ENCODE measurements at places on chromosomes 3 and 15.

- DNase-seq: no peak
Observed at GRCh38 chr3:15903759-15904720, 106.3 kb upstream of the ANKRD28 start.

DNA sequence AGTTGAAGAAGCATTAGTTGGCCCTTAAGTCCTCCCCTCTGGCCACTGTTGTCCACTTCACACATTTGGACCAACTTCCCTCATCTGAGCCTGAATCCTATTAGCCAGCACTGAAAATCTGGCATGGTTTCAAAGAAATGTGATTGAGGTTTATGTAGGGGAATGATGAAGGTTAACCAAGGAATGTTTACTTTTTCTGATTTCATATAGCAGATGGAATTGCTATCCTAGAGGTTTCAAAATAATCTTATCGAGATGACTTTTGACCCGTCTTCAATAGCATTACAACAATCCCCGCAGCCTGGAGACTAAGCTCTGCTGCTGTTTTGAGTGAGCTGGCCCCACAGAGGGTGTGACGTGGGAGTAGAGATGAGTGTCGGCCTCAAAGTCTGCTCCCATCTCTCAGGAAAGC is 200.8 kb upstream of the IL12A start:
- DNase-seq: no peak

GRCh38 chr15:86061581-86061980 is 18.1 kb upstream of the AGBL1 start:
- no peak for DNase-seq

DNA sequence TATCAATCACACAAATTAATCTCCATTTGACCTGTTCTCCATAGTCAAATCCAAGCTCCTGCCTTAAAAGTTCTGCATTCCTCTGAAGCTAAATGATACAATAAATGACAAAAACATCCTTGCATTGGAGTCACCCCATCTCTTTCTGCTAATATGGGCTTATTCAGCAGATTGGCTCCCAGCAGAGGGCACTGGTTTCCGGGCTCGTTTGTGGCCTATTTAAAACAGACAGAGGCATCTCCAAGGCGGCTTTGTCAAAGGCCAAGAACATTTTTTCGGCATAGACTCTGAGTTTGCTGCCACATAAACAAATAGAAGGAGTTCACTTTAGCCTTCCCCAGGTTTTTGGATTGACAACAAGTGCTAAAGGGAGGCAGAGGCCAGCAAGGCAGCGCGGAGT is 204.4 kb upstream of the RASGRP1 start:
- DNase-seq: no peak

GRCh38 chr3:32544894-32545293 is 25.8 kb downstream of the DYNC1LI1 start:
- no peak for DNase-seq

DNA sequence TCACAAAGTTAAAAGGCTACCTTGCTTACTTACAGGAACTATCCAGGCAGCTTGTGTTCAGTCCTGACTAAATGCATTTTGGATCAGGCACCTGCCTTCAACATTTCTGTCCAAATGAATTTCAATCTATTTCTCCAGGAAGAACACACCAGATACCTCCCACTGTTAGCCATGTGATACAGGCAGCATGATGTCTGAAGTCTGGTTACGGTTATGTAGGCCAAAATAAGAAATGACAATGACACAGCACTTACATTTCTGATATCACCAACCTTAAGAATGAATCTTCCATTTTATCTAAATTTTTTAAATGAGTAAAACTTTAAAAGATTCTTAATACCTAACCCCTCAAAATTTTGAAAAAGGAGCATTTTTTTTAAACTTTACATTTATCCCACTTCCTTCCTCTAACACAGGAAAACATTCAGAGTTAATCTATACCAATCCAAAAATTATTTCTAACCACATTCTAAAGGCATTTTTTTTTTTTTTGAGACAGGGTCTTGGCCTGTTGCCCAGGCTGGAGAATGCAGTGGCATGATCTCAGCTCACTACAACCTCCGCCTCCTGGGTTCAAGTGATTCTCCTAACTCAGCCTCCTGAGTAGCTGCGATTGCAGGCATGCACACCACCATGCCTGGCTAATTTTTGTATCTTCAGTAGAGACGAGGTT is at the start of gene MAP4:
Gene MAP4, minus strand, starts transcription at position 116 of the 673 bp plus-strand sequence. CDS start 17,556 bp downstream, outside the sequence.
- no peak for DNase-seq

- DNase-seq: peak; percentile 33
Observed at GRCh38 chr3:129793942-129794310, 99.6 kb downstream of the TMCC1 start.

GRCh38 chr15:75776065-75776423 is 63.4 kb upstream of the CSPG4 start:
- DNase-seq: no peak

DNA sequence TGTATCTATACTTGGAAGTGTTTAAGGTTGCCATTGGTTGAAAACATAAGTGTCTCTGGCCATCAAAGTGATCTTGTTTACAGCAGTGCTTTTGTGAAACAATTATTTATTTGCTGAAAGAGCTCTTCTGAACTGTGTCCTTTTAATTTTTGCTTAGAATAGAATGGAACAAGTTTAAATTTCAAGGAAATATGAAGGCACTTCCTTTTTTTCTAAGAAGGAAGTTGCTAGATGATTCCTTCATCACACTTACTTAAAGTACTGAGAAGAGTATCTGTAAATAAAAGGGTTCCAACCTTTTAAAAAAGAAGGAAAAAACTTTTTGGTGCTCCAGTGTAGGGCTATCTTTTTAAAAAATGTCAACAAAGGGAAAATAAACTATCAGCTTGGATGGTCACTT is 19.7 kb downstream of the B3GNT5 start:
- no peak for DNase-seq

DNA sequence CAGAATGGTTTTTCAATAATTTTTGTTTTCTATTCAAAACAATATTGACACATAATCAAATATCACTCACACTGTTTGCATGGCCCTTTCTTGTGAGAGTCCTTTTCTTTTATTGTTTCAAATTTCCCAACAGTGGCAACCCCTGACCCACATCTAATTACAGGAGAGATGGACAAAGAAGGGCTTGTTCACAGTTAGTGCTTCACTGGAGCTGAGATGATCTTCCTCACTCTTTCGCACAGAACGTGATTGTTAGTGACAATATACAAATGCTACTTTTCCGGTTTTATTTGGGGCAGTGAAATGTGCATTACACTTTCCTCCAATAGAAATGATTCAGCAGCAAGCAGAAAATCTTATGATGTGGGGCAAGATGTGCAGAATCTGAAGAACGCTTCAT is 38.6 kb upstream of the TTC14 start:
- DNase-seq: no peak

- DNase-seq: no peak
Observed at GRCh38 chr3:134380249-134380648, 6.0 kb upstream of the AMOTL2 start.

GRCh38 chr3:42581709-42582473 is at the start of gene SEC22C:
Gene SEC22C (minus strand): TSS chr3:42581967. CDS start chr3:42569046, 12,921 bp downstream.
- peak; percentile 85 for DNase-seq

DNA sequence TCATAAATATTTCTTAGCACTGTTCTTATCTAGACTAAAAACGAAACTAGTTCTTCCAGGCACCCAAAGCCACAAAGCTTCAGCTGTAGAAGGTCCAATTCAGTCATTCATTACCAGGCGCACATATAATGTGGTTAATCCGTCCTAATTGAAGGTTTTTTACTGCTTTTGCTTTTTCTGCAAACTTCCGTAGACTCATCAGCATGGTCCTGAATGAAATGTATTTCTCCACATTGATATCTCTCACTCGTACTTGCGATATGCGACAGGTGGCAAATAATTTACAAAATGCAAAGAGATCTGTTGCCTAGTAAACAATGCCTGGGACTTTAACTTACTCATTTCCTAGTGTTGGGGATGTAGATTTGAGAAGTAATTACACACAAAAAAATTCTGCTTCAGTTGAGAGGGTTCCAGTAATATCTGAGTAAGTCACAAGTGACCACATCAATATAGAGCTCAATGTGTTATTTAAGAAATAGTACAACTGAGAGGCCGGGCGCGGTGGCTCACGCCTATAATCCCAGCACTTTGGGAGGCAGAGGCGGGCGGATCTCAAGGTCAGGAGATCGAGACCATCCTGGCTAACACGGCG is 75.0 kb upstream of the MBNL1 start:
- DNase-seq: no peak

GRCh38 chr15:35751413-35752133 is 205.6 kb upstream of the DPH6 start:
- DNase-seq: peak; percentile 37

- DNase-seq: no peak
Observed at GRCh38 chr3:147157631-147158030, 248.7 kb downstream of the ZIC4 start.

- no peak for DNase-seq
Observed at GRCh38 chr3:33313331-33313730, 36.1 kb downstream of the FBXL2 start.

GRCh38 chr15:45386420-45386819 is 8.1 kb upstream of the GATM start:
- DNase-seq: no peak

DNA sequence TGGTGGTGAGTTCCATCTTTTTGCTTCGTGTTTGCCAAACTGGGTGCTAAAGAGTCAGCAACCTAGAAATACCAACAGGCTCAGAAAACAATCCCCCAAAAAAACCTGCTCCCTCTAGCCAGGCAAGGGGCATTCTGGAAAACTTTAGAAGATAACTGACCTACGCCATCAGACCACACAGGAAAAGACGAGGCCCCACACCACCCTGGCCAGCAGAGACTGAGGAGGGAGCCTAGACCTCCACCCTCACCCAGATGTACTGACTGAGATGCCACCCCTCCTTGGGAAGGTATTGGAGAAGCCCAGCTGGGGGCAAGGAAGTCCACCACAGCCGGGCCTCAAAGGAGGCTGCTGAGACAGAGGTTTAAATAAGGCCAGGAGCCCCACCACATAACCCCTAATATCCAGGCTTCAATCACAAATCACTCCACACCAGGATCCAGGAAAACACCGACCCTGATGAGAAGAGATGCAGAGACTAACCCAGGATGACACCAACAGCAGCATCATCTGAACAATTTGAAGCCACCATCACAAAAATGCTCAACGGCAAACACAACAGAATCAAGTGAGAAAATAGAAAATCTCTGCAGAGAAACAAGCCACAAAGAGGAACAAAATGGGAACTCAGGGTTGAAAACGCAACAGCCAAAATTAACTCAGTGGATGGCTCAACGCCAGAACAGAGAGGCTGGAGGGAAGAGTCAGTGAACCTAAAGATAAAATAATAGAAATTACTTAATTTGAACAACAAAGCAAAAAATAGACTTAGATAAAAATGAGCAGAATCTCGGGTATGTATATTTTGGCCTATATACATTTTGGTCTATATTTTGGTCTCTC is 61.0 kb downstream of the TPRA1 start:
- no peak for DNase-seq

GRCh38 chr3:102165367-102165766 is 269.4 kb upstream of the ZPLD1 start:
- DNase-seq: no peak

DNA sequence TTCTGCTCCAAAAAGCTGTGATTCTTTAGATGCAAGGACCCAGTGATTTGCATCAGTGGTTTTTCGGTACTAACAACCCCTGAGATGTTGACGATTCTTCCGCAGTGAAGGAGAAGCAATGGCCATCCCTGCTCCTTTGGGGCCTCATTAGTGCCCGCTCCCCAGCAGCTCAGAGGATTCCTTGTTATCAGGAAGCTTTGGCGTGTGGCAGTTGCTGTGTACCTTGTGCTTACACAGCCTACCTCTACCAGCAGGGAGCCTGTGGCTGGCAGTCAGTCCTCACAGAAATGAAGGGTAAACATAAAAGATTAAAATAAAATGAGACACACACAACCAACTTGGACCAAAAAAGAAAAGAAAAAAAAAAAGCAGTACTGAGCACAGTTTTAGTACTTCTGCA is 55.2 kb downstream of the CNTN3 start:
- no peak for DNase-seq

DNA sequence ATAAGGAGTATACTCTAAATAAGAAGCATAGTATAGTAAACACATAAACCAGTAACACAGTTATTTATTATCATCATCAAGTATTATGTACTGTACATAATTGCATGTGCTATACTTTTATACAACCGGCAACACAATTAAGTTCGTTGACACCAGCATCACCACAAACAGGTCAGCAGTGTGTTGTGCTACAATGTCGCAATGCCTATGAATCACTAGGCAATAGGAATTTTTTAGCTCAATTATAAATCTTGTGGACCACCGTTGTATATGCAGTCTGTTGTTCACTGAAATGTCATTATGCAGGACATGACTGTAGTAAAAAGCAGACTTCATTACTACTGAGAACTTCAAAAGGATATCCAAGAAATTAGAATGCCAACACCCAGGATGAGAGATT is 177.0 kb downstream of the PDCD6IP start:
- DNase-seq: no peak

DNA sequence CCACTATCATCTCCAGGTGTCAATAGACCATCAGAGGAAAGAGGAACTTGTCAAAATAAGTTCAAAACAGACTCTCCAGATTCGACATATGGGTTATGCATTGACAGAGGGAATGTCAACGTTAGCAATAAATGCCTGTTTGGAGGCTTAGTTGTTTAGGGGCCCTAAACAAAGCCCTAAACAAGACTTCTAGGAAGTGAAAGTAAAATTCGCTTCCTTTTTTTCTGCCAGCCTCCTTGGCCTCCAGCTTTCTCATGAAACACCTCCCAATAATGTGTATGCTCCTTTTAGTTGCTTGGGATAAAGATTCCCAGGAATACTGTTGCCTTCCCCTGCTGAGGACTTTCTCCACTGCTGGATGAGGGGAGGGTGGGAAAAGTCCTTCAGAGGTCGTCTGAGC is 70.9 kb upstream of the ARNT2 start:
- DNase-seq: no peak

DNA sequence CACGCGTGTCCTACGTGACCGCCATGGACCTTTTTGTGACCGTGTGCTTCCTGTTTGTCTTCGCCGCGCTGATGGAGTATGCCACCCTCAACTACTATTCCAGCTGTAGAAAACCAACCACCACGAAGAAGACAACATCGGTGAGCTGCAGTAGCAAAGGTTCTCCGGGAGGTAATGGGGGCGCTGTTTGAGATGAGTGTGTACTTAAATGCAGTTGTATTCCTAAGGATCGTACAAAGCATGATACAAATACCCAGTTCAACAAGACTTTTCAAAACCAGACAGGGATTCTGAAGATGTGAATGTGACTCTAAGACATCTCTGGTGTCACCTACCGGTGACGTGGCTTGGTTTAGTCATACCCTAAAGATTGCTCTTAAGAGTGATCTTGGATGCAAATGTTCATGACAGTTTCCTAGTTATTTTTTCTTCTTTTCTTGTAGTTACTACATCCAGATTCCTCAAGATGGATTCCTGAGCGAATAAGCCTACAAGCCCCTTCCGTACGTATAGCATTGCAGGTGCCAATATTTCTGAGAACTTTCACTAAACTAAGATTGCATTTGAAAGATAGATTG is 556.6 kb downstream of the GABRG3 start:
- DNase-seq: no peak

- no peak for DNase-seq
Observed at GRCh38 chr15:67370206-67370954, 115.8 kb downstream of the IQCH start.

GRCh38 chr3:87147562-87147961 is 79.5 kb upstream of the CHMP2B start:
- DNase-seq: no peak

GRCh38 chr3:8871306-8871705 is 92.0 kb downstream of the RAD18 start:
- no peak for DNase-seq

- DNase-seq: no peak
Observed at GRCh38 chr3:3603351-3603750, 195.9 kb upstream of the LRRN1 start.

All from NCI-H1105 treated with DMSO at 0.1 percent for 48 hours (cell line).